Progenitor cell of endocrine pancreas (in vitro differentiated cells): ENCODE measurements at places on chromosomes 2 and 18.
A peak's percentile ranks its signal among the peaks of the same experiment; 100 is the strongest.

DNA sequence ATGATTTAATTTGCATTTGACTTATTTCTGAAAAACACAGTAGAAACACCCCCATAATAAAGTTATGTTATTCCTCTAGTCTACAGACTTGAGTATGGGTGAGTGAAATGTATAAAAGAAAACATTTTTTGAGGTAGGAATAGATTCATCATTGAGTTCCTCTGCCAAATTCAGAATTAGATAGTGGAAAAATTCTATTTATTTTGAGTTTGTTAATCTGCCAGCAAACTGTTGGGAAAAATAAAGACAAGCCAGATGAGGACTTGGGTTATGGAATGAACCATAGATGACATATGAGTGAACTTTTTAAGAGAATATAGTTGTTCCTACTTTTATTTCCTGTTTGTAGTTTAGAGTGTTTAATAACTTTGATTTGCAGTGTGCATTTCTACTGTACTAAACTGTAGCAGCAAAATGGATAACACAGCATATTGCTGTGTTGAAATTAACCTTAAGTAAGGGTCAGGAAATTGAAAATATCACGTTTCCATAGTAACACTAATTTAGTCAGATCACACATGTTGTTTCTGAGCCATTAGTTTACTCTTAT, 35.6 kb upstream of the PNPT1 start:
- DNase-seq: no peak

DNA sequence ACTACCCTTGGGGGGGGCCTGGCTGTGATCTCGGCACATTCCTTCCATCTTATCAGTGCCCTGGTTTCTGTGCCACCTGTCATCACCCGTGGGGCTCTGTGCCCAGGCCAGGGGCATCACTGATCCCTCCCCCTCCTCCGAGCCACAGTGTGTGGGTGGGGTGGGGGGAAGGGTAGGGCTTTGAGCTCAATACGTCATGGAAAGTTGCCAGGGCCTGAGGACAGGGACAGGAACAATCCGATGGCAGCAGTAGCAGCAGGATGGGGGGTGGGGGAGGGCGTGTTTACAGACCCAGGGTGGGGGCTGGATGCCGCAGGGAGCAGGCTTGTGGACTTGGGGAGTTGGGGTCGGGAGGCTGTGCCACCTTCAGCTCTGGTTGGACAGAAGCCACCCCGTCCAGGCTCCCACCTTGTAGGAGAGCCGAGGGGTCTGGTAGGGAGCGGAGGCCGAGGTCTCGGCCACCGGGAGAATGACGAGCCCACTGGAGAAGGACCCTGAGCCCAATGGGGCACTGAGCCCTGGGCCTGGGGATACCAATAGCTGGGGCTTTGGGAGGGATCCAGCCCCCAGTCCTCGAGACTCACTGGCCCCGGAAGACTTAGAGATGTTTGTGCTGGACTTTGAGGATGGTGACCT, 3.5 kb downstream of the SLC4A3 start:
- DNase-seq: no peak

DNA sequence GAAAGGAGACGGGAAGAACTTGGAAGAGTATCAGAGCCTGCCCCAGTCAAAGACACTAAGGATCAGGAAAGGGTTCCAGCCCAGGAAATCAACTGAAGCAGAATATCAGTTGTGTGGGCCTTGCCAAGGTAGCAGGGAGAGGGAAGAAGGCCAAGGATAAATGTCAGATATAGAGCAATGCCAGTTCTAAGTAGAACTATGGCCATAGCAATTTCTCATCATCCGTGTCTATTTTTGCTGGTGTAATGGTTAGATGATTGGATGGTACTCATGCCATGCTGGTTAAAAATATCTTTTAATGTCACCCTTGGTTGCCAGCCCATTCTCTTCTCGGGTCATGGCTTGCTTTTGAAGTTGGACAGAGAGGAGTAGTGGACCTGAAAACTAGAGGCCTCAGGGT, 41.9 kb downstream of the MAIP1 start:
- DNase-seq: no peak

GRCh38 chr2:128403814-128404708, 85.4 kb upstream of the HS6ST1 start:
- DNase-seq: no peak

- DNase-seq: no peak
Observed at GRCh38 chr2:9087121-9087681, 83.7 kb upstream of the MBOAT2 start.

DNA sequence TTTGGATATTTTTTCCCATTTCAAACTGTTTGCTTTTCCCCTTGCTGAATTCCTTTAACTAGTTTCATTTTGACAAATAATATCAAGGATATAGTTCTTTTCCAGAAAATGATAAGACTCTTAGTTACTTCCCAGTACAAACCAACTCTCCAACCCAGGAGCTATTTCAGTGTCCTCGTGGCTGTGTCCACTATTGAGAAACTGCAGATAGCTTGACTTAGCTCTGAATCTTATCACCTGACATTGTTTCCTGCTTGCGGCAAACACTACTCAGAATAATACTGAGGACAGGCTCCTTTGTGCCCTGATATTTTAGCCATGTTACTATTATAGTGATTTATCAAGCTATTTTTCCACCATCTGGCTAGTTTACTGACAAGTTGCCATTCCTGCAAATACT, 74.6 kb downstream of the KLF7 start:
- DNase-seq: no peak

- DNase-seq: no peak
Observed at GRCh38 chr2:19876751-19877150, 25.0 kb downstream of the TTC32 start.

GRCh38 chr2:23675506-23675905, 251.4 kb downstream of the ATAD2B start:
- DNase-seq: no peak

- DNase-seq: no peak
Observed at GRCh38 chr2:148538375-148538774, 106.2 kb upstream of the EPC2 start.

GRCh38 chr2:128638341-128639119, 319.9 kb upstream of the HS6ST1 start:
- DNase-seq: peak; percentile 4

DNA sequence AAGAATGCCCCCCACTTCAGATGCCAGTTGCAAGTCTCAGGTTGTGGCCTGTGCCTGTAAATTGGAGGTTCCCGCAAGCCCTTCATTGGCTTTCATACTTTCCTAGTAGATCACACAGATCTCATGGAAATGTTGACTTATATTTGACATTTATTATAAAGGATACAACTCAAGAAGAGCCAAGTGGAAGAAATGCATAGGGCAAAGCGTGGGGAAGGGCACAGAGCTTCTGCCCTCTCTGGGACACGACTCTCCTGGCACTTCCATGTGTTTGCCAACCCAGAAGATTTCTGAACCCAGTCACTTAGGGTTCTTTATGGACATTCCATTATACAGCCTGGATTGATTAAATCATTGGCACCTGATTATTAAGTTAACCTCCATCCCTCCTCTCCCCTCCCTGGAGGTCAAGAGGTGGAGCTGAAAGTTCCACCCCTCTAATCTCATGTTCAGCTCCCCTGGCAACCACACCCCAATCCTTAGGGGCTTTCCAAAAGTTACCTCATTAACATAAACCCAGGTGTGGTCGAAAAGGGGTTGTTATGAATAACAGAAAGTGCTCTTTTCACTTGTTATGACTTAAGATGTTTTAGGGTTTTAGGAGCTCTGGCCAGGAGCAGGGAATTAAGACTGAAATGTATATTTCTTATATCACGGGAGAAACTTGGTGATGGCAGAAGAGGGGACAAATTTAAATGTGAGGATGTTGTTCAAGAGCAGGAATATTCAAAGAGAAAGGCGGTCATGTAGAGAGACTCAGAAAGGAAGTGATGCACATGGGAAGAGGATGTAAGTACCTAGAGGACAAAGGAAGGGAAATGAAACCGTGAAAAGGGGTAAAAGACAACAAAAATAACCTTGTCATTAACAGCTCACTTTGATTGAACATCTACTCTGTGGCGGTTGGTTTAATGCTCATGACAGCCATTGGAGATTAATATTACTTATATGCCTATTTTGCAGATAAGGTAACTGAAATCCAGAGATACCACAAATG, 31.8 kb downstream of the SP100 start:
- DNase-seq: no peak

DNA sequence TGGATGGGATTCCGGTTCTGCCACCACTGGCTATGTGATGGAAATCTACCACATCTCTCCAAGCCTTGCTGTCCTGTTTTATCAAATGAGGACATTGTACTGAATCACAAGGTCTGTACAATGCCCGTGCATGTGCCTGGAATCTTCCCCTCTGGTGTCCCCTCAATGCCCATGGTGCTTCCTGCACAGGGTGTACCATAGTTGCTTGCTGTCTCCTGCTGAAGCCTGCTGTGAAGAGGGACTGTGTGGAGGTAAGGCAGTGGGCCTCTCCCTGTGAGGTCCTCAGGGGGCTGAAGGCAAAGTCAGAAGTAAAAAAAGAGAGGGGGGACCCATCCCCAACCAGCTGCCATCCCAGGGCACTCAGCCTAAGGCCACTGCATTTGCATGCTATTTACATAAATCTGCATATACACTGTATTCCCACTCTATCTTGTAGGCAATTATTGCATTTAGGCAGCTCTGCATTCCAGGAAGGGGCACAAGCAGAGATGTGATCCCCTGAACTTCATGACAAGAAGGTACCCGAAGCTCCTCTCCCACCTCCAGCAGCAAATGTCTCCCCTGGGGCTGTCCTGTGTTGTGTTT, 9.1 kb upstream of the STEAP3 start:
- DNase-seq: no peak

- no peak for DNase-seq
Observed at GRCh38 chr2:63784461-63784860, 57.2 kb upstream of the UGP2 start.

GRCh38 chr2:197264332-197264731, 46.2 kb downstream of the ANKRD44 start:
- DNase-seq: no peak

- no peak for DNase-seq
Observed at GRCh38 chr2:159612255-159612901, 4.0 kb downstream of the BAZ2B start.

DNA sequence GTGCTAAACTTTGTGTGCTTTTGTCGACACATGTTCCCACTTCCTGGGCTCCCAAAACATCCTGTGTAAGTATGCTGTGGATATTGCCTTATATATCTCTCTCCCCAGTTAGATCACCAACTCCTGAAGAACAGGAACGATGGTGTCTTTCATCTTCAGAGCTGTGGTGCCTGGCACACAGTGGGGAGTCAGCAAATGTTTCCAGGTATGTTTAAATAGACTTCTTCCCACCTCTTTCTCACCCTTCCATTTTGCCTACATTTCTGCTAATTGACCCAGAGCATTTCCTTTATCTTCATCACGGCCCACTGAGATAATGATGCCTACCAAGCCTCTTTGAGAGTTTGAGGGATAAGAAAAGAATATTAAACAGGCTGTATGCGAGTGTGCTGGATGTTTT, 60.7 kb downstream of the RND3 start:
- no peak for DNase-seq

- DNase-seq: no peak
Observed at GRCh38 chr2:152432206-152432653, 97.3 kb downstream of the FMNL2 start.

GRCh38 chr2:215624423-215624829, 188.6 kb upstream of the FN1 start:
- DNase-seq: no peak

DNA sequence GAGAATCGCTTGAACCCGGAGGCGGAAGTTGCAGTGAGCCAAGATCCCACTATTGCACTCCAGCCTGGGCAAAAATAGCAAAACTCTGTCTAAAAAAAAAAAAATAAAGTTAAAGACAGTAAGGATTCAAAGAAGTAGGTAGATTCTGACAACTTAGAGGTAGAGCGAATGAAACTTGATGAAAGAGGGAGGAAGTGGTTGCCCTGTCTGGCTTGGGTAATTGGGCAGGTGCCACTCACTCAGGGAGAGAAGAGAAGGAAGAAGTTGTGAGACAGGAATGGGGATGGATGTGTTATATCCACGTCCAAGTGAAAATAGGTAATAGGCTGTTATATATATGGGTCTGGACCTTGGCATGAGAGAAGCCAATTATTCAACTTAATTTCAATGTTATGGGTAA, 26.3 kb downstream of the NDC80 start:
- DNase-seq: no peak

- no peak for DNase-seq
Observed at GRCh38 chr2:72539071-72539552, 286.7 kb downstream of the EXOC6B start.

GRCh38 chr2:33363325-33364298, 112.8 kb upstream of the RASGRP3 start:
- no peak for DNase-seq

GRCh38 chr2:157935378-157935906, 59.3 kb upstream of the ACVR1 start:
- no peak for DNase-seq

GRCh38 chr2:120441744-120442471, 96.0 kb downstream of the INHBB start:
- peak; percentile 41 for DNase-seq

- DNase-seq: no peak
Observed at GRCh38 chr2:68745006-68745405, 10.4 kb downstream of the ARHGAP25 start.

DNA sequence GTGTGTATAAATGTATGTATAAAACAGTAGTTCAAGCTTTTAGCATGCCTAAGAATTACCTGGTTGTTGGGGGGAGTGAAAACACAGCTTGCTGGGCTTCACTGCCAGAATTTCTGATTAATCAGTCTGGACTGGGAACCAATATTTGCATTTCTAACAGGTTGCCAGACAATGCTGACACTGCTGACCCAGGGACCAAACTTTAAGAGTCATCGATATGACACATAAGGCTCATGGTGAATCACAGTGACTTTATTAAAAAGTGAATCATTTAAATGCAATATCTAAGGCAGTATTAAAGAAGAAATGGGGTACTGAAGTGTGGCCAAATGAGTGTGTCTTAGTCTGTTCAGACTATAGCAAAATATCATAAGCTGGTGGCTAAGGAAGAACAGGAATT, 195.9 kb upstream of the DTNA start:
- no peak for DNase-seq

DNA sequence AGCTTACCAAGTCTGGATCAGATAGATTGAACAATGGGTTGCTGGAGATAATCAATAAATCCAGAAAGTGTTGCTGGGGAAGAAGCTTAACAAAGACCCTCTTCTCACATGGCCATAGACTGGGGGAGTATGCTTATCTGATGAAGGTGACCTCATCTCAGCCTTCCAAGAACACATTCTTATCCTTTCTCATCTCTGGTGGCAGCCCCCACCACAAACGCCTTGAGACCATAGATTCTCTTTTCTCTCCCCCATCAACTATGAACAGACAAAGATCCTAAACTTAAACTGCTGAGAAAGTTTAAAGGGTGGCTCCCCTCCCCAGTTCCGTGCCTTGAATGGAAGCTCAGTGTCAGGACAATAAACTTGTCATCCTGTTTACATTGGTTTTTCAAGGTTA, 428.7 kb upstream of the TRIB2 start:
- DNase-seq: no peak

DNA sequence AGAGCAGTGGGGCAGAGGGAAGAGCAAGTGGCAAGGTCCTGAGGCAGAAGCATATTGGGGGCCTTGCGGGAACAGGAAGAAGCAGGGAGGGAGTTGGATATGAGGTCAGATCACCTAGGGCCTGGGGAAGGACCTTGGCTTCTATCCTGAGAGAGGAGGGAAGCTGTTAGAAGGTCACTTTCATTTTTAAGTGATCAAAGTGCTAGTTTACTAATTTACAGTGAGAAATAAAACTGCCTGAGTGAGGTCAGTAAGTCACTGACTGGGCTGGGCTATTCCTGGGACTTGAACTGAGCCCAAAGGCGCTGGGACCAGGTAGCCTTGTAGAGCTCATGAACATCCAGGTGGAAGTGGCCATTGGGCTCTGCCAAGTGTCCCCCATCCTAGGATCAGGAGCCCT, 76.6 kb upstream of the B3GNT7 start:
- no peak for DNase-seq

GRCh38 chr2:102096103-102096502, 46.4 kb upstream of the IL1R1 start:
- no peak for DNase-seq
